ENCODE measurements at places on chromosomes 5 and 9. TPM values are rescaled to one million over a fixed set of nuclear protein-coding genes. Genes with fewer than 3 reads are reported as not detected.

DNA sequence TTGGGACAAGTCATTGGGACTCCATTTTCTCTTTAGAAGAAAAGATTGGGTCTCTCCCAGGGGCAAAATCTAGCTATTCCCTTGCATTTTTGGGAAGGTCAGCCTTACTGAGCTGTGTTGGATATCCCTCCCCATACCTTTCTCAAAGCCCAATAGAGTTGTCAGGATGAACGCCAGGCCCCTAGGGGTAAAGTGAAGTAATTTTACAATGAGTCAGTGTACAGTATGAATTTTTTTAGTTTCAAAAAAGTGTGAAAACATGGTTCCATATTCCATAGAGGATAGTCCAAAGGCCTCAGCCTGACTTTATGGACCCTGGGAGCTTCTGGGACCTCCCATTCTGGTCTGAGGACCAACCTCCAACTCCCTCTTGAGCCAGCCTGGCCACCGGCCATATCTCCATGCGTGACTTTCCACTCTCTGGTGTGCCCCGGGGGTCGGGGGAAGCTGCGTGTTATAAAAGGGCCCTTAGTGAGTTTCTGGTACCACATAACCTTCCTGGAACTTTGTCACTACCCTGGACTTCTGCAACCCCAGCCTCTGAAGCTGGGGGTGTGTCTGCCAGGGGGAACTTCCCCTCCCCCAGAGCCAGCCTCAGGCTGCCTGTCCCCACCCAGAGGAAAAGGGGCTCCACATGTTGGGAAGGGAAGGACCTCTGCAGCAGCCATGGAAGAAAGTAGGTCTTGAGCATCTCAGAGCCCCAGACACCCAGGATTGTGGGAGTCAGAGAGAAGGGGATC, 52.4 kb upstream of the SYNPO start:
- DNase-seq, result no peak

DNA sequence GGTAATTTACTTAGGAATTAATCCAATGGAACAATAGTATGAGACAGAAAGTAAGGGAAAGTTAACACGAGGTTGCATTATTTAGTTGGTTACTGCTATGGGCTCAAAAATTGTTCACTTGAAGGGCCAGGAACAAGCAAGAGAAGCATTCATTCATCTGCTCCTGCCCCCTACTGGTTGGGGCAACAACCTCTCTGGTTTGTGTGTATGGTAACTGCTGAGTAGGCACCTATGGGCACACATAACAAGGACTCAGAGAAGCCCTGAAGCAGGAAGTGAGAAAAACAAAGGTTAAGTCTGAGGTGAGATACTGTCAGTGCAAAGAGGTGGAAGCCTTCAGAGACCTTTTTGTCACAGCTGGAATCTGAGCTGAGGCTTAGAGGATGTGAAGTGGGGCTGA, 34.4 kb upstream of the RANBP6 start:
- DNase-seq, result no peak

- DNase-seq, result no peak
Measured at GRCh38 chr5:65113771-65114170, 345.0 kb downstream of the CWC27 start.

DNA sequence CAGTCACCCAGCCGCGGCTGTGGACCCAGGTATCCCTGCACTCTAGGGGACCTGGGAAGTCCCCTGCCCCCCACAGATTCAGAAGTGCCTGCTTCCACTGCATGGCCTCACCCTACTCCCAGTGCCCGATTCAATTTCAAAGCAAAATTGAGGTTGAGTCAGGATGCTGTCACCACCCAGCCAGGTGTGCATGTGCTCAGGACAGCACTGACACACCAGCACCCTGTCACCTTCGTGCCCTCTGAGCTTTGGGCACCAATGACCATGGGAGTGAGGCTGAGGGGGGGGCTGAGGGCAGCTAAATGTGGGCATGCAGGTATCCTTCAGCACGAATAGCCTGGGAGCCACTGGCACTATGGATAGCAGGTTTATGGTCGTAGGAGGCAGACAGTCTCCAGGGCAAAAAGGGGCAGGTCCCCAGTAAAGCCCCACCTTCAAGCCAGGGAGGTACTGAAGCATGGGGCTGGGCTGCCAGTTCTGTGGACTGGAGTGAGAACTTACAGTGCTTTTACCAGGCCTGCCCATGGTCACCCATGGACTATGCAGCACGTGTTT, 1151.6 kb upstream of the CDH6 start:
- no peak for DNase-seq

DNA sequence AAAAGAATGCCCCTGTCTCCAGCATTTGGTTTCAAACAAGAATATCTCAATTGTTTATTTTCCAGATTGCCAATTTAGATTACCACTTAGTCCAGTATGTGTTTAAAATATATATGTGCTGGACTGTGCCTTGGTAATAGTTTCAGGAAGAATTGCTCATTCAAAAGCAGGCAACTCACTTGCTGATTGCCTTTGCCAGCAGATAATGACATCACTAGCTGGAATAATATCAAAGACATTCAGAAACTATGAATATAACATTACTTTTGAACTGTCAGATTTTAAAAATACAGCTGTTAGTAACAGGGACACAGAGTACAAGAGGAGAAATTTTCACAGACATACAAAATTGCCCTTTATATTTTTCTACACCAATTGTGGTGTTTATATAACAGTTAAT, 96.0 kb upstream of the ITGA2 start:
- DNase-seq, result no peak

GRCh38 chr5:136522217-136522956, 157.0 kb upstream of the TRPC7 start:
- no peak for DNase-seq

- DNase-seq, result no peak
Measured at GRCh38 chr9:112846528-112847488, 43.9 kb downstream of the SLC46A2 start.

DNA sequence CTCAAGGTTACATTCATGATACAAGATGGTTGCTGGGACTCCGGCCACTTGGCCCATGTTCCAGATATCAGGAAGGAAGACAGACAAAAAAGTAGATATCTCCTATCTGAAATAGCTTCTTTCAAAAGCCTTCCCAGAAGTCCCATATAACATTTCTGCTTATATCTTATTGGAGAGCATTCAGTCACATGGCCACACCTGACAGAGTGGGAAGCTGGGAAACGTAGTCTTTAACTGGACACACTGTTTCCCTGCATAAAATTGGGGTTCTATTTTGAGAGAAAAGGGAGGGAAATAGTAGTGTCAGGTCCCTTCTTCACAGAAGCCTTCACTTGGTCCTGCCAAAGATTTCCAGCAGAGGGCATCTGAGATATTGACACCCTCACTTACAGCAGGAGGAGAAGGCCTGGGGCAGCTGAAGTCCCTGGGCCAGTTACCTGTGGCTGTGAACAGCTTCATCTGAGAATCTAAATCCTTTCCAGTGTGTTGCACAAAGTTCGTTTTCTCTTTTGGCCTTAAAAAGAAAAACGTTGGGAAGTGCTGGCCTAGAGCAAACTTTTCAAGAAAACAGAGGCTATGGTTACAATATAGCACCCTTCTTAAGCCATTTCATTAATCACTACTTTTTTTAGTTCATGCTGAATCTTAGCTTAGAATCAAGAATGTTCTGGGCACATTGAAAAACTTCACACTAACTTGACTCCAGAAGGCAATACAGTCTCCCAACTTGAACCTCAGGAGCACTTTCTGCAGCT, 33.5 kb downstream of the SPEF2 start:
- no peak for DNase-seq

DNA sequence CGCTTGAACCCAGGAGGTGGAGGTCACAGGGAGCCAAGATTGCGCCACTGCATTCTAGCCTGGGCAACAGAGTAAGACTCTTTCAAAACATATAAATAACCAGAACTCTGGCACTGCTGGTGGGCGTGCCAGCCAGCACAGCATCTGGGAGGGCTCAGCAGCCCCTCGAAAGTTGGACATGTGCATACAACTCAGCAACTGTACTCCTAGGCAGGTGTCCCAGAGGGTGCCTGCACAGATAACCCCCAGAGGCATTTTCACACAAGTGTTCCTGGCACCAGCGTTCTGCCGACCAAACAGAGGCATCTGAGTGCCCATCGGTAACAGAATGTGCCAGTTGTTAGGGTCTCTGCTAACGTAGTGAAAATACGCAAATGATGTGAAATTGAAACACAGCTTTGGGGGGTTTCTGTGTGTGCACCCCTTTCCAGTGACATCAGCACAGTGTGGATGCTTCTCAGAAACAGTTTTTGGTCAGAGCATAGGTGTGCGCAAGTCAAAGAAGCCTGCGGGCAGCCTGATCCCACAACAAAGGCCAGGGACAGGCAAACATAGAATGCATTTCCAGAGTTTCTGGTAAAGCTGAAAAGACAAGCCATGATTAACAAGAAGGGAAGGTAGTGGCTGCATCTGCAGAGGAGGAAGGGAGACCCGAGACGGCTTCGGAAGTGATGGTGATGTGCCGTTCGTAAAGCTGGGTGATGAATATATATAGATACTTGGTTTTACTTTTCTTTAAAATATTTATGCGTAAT, 190.2 kb downstream of the CACNA1B start:
- DNase-seq, result no peak

DNA sequence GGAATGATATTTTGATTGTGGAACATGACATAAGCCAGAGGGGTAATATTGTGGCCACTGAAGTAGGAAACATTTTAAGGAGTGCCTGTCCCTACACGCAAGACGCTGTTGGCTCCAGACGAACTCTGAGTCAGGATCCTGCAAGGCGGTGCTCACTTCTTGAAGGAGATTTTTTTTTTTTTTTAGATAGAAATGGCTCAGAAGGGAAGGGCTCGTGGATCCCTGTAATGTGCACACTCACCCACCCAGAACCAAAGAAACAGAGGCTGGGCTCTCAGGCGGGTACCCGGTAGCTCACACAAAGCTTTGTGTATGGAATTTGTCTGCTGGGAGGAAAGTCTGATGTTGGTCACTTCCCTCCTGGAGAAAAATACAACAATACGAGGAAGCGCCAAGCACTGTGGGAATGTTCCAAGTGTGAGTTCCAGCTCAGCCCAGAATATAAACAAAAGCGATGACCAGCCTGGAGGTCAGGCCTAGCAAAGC, 25.7 kb downstream of the RAPGEF1 start:
- peak; percentile 75 for DNase-seq

- DNase-seq, result no peak
Measured at GRCh38 chr9:68476847-68477246, 63.8 kb downstream of the TMEM252 start.

GRCh38 chr9:34589636-34590380, at the start of gene CNTFR:
Gene CNTFR, minus strand, starts transcription at chr9:34589724. Its CDS starts 20,743 bp downstream, at chr9:34568981.
- DNase-seq, result peak; percentile 88

DNA sequence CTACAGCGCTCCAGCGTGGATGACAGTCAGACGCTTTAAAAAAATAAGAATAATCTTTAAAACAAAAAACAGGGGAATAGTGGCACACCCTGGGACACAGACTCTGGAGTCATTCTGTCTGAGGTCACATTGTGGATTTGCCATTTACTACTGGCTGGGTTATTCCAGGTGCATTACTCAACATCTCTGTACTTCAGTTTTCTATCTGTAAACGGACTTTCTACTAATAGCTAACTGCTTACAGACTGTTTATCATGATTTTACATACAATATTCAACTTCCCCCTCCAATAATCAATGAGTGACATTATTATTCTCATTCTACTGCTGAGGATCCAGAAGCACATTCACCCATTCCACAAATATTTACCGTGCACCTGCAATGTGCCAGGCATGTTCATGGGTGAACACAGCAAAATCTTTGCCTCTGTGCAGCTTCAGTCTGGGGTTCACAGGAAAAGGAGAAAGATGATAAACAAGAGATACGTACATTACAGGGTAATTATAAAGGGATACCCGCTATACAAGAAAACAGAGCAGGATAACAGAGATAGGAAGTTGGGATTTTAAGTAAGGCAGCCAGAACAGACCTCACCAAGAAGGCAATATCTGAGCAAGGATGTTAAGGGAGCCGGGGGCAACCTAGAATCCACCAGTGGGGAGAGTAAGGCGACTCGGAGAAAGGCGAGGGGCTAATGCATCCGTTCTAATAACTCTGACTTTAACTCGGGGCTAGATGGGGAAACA, 984 bp upstream of the RAD23B start:
- DNase-seq, result no peak

GRCh38 chr5:18117968-18118367, 483.7 kb downstream of the TAF11L14 start:
- DNase-seq, result no peak

GRCh38 chr9:86948074-86948929, 996 bp upstream of the GAS1 start:
- peak; percentile 83 for DNase-seq

- DNase-seq, result no peak
Measured at GRCh38 chr5:136020383-136021015, 8.3 kb upstream of the TGFBI start.

GRCh38 chr5:85628153-85628552, 989.6 kb upstream of the COX7C start:
- no peak for DNase-seq

- no peak for DNase-seq
Measured at GRCh38 chr9:89374176-89374575, 55.9 kb downstream of the SECISBP2 start.

- DNase-seq, result no peak
Measured at GRCh38 chr9:129070696-129071525, 10.0 kb upstream of the DOLPP1 start.

GRCh38 chr5:181217111-181217802, 5.8 kb upstream of the TRIM41 start:
- peak; percentile 75 for DNase-seq

GRCh38 chr9:85534340-85534739, 207.4 kb downstream of the AGTPBP1 start:
- DNase-seq, result no peak

DNA sequence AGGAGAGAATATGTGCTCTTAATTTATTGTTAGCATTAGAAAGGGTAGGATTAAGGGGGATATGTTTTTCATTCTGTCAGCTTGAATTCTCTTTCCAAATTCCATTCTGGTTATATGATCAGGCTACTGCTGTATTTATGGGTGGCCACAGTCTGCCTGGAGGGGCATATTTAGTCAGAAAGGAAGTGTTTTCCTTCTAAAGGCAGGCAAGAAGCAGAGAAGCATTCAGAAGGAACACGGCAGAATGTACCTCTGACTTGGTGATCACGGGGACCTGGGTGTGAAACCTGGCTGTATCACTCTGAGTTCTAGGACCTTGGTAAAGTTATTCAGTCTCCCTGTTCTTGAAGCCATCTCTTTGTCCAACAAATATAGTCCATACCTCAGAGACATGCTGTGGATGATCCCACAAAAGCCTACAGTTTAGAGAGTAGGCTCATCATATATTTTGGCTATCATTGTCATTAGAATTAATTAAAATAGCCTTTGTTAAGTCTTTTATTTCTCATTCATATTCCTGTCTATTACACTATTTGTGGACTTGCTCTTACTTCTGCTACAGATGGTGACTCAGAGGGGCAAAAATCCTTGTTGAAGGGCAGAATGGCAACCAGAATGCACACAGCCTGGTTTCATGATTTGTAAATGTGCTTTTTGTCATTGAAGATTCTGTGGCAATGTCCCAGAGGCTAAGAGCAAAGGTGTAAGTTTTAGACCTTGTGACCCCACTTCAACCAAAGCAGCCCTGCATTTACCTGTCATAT, 2.7 kb downstream of the TNC start:
- no peak for DNase-seq

- DNase-seq, result no peak
Measured at GRCh38 chr9:70491426-70492318, 77.2 kb upstream of the KLF9 start.

The CDKN2B-AS1 gene
- not detected for polyA plus RNA-seq

The PCDHB5 gene
- 0.17 TPM for polyA plus RNA-seq

The CNTLN gene
- 1.4 TPM for polyA plus RNA-seq

The SOX30 gene
- not detected for polyA plus RNA-seq

The PCDHGA3 gene
- polyA plus RNA-seq, result 0.67 TPM

The TOR4A gene
- 1.1 TPM for polyA plus RNA-seq

The CEP72 gene
- polyA plus RNA-seq, result 1.5 TPM

The DAB2IP gene
- polyA plus RNA-seq, result 14.1 TPM

The NRARP gene
- 0.91 TPM for polyA plus RNA-seq

The AJM1 gene
- polyA plus RNA-seq, result 2.0 TPM

The FBXW11 gene
- polyA plus RNA-seq, result 14.7 TPM

The SH2D3C gene
- polyA plus RNA-seq, result 10.0 TPM

The TRIP13 gene
- polyA plus RNA-seq, result 0.44 TPM
